ENCODE measurements at places on chromosomes 12 and 14. TPM values are rescaled to one million over a fixed set of nuclear protein-coding genes. Genes with fewer than 3 reads are reported as not detected.

DNA sequence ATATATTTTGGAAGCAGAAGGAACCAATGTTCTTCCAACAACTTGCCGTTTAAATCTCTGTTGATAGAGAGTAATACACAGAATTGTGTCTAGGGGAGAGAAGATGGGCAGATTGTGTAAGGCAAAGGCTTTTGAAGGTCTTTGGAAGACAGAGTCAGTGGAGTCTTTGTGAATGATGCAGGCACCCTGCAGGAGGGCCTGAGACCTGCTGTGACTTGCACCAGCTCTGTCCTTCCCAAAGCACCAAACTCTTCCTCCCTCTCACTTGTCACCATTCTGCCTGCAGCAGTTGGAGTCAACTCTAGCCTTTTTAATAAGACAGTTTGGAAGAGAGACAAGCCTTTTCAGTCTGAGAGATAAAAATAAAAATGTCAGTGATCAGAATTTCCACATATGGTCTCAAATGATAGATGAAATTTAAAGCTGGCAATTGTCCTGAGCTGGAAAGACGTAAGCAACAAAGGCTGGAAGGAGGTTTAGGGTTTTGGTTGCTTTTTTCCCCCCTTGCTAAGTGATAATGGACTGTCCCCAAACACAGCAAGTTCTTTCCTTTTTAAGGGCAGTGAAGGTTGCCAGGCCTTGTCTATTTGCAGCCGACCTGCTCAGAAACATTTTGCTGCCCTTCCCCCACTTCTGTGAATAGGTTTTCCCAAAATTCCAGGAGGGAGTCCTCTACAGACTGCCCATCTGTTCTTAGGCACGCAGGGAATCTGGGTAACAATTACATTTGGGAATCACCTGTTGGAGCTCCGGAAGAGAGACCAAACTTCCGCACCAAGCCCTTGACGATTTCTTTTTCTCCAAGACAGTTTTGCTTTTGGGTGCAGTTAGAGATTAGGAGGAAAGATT lies 103.0 kb upstream of the NTF3 start:
- peaks cover 4% of the 10 kb centered on the region for H3K27me3 ChIP-seq
- H3K4me1 ChIP-seq = no peaks in the 10 kb centered on the region
- no peak overlapping the region for H3K27ac ChIP-seq
- no peak overlapping the region for H3K4me3 ChIP-seq
- no peaks in the 10 kb centered on the region for H3K36me3 ChIP-seq

DNA sequence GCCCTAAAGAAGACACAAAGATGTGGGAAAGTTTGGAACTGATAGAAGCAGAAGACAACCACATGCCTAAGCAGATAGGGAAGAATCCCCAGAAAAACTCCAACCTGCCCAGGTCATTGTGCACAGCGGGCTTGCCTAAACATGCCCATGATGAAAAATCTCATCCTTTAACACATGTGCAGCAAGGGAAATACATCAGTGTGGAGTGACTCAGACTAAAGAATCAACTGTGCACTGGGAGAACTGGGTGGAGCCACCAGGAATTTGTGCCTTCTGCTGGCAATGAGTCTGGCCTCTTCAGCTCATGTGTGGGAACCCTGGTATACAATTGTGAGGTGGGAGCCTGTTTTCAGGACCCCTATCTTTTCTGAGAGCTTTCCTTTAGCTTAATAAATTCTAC lies 398.5 kb downstream of the FSCB start:
- H3K4me1 ChIP-seq = no peaks in the 10 kb centered on the region
- H3K27ac ChIP-seq = no peak overlapping the region
- no peaks in the 10 kb centered on the region for H3K27me3 ChIP-seq

DNA sequence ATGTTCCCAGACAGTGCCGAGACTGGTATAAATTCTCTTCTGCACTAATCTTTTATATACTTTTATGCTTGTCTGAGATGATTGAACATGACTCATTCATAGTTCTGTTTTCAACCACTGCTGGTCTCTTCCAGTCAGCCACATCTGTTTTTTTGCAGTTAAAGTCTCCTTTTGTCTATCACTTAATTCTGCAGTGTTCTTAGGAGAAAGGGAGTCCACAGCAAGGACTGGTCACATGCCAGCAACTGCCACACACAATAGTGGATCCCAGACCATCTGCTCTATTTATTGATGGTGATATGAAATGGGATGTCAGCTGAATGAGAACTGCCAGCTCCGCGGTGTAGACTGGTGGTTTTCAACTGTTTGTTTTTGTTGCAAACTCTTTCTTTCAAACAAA lies 379.8 kb downstream of the MED13L start:
- peaks cover 34% of the 10 kb centered on the region for H3K27me3 ChIP-seq
- DNase-seq = no peak

GRCh38 chr12:113831016-113831415 lies 135.1 kb downstream of the RBM19 start:
- no peaks in the 10 kb centered on the region for H3K27me3 ChIP-seq
- H3K4me3 ChIP-seq = no peak overlapping the region
- peaks cover 7% of the 10 kb centered on the region for H3K36me3 ChIP-seq
- peaks cover 2% of the 10 kb centered on the region for H3K4me1 ChIP-seq
- DNase-seq = no peak

DNA sequence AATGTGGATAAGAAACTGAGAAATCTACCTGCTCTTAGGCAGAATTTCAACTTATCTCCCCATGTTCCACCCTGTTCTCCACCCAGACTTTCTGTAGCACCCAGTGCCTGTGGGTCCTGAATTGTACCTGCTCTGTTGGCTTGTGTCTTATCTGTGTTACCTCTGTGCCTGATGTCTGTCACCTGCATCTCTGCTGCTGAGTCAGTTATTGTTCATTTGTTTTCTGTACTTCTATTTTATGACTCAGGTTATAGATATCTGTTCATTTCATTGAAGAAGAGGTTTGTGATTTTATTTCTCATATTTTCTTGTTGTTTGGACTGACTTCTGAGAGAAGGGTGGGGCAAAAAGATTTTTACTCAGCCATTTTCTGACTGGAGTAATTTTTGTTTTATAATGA lies 11.7 kb downstream of the SOCS4 start:
- H3K4me1 ChIP-seq = peaks cover 1% of the 10 kb centered on the region
- H3K36me3 ChIP-seq = peaks cover 42% of the 10 kb centered on the region
- DNase-seq = no peak
- no peaks in the 10 kb centered on the region for H3K27me3 ChIP-seq

DNA sequence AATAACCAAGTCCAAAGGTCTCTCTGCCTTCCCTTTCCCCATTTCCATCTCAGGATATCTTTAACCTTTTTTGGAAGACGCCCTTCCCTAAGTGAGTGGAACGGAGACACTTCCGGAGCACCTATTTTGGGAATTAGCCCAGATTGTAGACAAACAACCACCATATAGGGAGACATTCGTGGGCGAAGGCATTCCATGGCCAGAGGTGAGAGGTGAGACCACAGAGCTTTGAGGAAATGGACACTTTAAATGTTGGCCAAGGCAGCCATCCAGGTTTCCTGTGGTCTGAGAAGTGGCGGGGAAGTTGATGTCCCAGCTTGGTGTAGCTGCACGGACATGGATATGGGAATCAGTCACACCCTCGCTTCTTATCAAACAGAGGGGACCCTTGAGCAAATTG lies 69.4 kb upstream of the BDKRB2 start:
- no peak for DNase-seq
- H3K4me3 ChIP-seq = no peak overlapping the region
- H3K27me3 ChIP-seq = peaks cover 12% of the 10 kb centered on the region
- no peaks in the 10 kb centered on the region for H3K4me1 ChIP-seq

GRCh38 chr14:98951521-98952152 lies 320.4 kb downstream of the BCL11B start:
- H3K36me3 ChIP-seq = no peaks in the 10 kb centered on the region
- H3K4me1 ChIP-seq = peaks cover 18% of the 10 kb centered on the region
- H3K27ac ChIP-seq = no peak overlapping the region
- DNase-seq = no peak

DNA sequence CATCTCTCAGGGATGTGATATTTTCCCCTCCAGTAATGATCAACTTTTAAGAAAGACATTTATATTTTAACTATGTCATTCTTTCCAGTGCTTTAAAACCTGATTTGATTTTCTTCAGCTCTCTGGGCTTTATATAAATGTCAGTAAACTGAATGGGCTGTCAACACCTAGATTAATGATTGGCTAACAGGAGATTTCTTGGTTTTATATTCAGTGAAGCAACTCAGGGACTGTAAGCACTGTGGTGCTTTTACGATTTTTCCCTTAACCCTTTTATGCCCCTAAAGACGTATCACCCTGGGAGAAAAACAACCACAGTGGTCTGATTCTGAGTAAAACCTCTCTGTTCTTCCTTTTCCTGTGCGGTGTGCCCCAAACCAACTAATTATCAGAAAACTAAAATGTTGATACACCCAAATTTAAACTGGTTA lies 38.0 kb downstream of the PTGER2 start:
- H3K27me3 ChIP-seq = no peaks in the 10 kb centered on the region
- H3K4me1 ChIP-seq = peaks cover 66% of the 10 kb centered on the region
- H3K36me3 ChIP-seq = peaks cover 6% of the 10 kb centered on the region
- peak; percentile 53 for DNase-seq
- peak overlapping the region; percentile 67 for H3K4me3 ChIP-seq

GRCh38 chr12:44488180-44488579 lies 387.9 kb downstream of the NELL2 start:
- peaks cover 27% of the 10 kb centered on the region for H3K27me3 ChIP-seq
- H3K27ac ChIP-seq = no peak overlapping the region
- DNase-seq = no peak

DNA sequence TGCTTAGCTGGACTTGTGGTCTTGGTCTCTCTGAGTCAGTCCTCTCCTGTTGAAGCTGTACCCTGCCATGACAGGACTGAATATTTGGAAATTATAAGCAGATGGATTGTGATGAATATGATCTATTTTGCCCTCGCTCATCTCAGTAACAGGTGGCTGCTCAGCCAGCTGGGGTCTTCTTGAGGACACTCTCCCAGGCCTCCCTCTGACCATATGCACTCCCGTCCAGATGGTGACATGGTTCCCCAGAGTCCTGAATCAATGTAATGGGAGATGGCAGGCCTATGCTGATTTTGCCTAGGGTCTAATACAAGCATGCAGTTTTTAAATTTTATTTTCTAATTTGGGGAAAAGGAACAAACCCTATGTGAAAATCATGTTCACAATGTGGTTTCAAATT lies 63.1 kb upstream of the TRHDE start:
- no peak overlapping the region for H3K4me3 ChIP-seq
- H3K36me3 ChIP-seq = no peaks in the 10 kb centered on the region
- no peak for DNase-seq

- peaks cover 9% of the 10 kb centered on the region for H3K36me3 ChIP-seq
- DNase-seq = peak; percentile 81
- H3K27me3 ChIP-seq = no peaks in the 10 kb centered on the region
- H3K27ac ChIP-seq = peak overlapping the region; percentile 99
- peaks cover 55% of the 10 kb centered on the region for H3K4me1 ChIP-seq
These were observed 11.3 kb downstream of the PHLDA1 start for GRCh38 chr12:76020281-76020680.

DNA sequence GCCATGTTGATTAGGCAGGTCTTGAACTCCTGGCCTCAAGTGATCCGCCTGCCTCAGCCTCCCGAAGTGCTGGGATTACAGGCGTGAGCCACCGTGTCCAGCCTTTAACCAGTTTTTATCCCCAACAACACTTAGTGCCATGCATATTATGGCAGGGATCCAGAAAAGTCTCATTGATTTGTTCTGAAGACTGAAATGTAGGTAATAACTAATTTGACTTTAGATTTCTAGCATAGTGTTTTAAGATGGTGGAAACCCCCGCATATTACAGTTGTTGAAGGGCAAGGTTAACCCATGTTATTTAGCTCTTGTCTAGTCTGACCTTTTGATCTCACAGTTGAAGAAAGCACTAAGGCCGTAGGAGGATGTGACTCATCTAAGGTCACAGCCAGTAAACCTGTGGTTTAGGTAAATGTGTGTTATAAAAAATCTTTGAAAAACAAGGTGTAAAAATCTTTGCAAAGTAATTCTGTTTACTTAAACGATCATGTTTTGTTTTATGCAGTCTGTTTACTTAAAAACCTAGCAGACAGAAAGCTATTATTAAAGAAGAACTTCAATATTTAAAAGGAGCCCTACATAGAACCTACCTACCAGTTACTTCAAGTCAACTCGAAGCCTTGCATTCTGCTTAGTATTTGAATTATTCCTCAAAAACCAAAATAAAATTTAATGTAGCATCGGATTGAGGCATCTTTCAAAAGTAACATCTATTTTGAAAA lies 24.8 kb downstream of the BICDL1 start:
- H3K4me1 ChIP-seq = peaks cover 81% of the 10 kb centered on the region
- peak overlapping the region; percentile 99 for H3K27ac ChIP-seq
- H3K36me3 ChIP-seq = peaks cover 65% of the 10 kb centered on the region

DNA sequence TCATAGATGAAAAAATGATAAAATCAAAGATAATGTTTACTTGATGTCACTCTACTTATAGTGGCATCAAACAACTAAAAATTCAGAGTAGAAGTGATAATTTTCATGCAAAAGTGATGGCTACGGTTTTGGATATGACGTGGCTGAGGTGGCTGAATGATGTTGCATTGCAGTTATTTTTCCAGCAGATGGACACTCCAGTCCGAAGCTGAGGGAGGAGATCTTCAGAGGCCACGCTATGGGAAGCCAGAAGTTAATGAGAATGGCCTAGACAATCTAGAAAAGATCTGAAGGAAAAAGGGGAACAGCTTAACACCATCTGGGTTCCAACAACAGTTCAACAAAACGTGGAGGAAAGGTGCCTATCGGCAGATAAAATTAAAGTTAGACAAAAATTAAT lies 279.8 kb downstream of the SOX5 start:
- no peak overlapping the region for H3K27ac ChIP-seq
- H3K27me3 ChIP-seq = no peaks in the 10 kb centered on the region
- no peak for DNase-seq
- no peaks in the 10 kb centered on the region for H3K36me3 ChIP-seq

- H3K4me3 ChIP-seq = no peak overlapping the region
- no peaks in the 10 kb centered on the region for H3K36me3 ChIP-seq
- H3K27ac ChIP-seq = no peak overlapping the region
- H3K27me3 ChIP-seq = no peaks in the 10 kb centered on the region
- H3K4me1 ChIP-seq = no peaks in the 10 kb centered on the region
These were observed 32.3 kb downstream of the LGMN start for GRCh38 chr14:92716131-92716530.

- no peaks in the 10 kb centered on the region for H3K36me3 ChIP-seq
- no peak for DNase-seq
- H3K4me1 ChIP-seq = peaks cover 3% of the 10 kb centered on the region
These were observed 132.3 kb upstream of the CRY1 start for GRCh38 chr12:107225635-107226034.

DNA sequence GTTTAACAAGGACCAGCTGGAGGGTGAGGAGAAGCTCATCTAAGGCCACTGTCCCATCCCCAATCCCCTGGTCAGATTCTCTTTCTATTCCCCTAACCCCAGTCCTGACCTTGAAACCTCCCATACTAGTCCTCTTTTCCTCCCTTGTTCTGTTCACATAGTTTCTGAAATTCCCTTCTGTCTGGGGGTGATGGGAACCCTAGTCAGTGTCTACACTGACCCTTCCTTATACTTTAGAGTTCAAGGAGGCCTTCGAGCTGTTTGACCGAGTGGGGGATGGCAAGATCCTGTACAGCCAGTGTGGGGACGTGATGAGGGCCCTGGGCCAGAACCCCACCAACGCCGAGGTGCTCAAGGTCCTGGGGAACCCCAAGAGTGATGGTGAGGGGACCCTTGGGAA lies 2.4 kb downstream of the MYL6B start:
- no peaks in the 10 kb centered on the region for H3K27me3 ChIP-seq
- DNase-seq = no peak
- H3K27ac ChIP-seq = no peak overlapping the region
- peaks cover 32% of the 10 kb centered on the region for H3K36me3 ChIP-seq
- H3K4me1 ChIP-seq = peaks cover 41% of the 10 kb centered on the region

The RPS6KL1 gene
- 6.0 TPM for total RNA-seq

The KLRC3 gene
- total RNA-seq = 1.1 TPM

The STXBP6 gene
- total RNA-seq = not detected

The RAP1B gene
- 239 TPM for total RNA-seq

The ALDH1L2 gene
- total RNA-seq = 4.8 TPM

The SARNP gene
- total RNA-seq = 99.6 TPM

The HAL gene
- total RNA-seq = 0.58 TPM

The FZD10 gene
- total RNA-seq = not detected

The C1QL4 gene
- not detected for total RNA-seq

The KRT74 gene
- total RNA-seq = not detected

The NAV3 gene
- not detected for total RNA-seq
